ENCODE measurements at places on chromosomes 7 and 10.

DNA sequence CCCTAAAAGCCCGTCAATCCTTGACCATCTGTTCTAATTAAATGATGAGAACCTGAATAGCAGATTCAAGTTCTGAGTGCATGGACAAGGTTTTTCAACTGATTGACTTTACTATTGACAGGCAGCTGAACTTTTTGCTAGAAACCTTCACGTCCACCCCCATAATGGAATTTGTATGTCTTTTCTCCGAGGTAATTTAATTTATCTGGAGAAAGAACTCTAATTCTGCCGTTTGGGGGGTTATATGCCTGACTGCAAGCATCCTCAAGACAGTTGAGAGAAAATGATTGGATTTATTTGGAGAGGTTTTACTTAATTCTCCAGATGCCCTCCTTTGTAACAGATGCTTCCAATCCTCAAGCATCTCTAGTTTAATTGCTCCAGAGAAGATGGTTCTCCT lies 1053.4 kb upstream of the AUTS2 start:
- DNase-seq = no peak

GRCh38 chr7:155454183-155455112 lies 3.5 kb upstream of the EN2 start:
- no peak for DNase-seq

- DNase-seq = no peak
These were observed 54.7 kb upstream of the AFAP1L2 start for GRCh38 chr10:114458955-114459354.

GRCh38 chr7:86411814-86412213 lies 231.9 kb upstream of the GRM3 start:
- no peak for DNase-seq

DNA sequence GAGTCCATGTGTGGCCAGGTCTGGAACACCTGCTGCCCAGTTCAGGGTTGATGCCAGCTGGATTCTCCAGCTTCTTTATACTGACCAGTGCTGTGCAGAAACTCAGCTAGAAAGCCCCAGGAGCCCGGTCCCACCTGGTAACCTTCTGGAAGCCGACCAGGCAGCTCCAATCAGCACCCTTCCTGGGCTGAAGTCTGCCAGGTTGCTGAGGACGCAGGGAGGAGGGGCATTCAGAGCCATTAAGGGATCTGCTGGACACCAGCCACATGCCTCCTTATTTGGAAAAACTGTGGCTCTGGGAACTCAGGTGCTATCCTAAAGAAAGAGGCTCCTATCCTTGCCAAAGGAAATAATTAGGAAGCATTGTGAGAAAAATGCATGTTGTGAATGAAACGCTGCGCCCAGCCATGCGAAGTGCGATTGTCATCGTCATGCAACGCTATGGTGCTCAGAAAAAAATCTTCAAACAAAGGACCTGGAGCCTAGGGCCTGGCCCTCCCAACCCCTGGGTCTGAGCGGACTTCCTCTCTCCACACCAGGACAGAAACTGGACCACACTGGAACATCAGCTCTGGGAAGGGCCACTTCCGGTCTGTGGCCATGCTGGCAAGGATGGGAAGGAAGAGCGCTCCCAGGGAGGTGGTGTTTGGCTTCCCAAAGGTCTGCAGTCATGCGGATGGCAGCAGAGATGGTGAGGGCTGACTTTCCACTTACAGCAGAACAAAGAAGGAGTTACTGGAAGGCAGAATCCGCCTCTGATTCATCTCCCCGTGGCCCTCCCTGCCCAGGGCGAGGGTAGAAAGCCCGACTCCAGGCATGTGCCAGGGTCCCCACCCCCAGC lies 90.1 kb downstream of the FAM53B start:
- DNase-seq = no peak

- DNase-seq = no peak
These were observed 316.0 kb downstream of the AGMO start for GRCh38 chr7:15245831-15246230.

GRCh38 chr10:128476368-128476725 lies 350.1 kb upstream of the MKI67 start:
- no peak for DNase-seq

GRCh38 chr10:3552281-3552680 lies 232.7 kb downstream of the KLF6 start:
- DNase-seq = no peak

DNA sequence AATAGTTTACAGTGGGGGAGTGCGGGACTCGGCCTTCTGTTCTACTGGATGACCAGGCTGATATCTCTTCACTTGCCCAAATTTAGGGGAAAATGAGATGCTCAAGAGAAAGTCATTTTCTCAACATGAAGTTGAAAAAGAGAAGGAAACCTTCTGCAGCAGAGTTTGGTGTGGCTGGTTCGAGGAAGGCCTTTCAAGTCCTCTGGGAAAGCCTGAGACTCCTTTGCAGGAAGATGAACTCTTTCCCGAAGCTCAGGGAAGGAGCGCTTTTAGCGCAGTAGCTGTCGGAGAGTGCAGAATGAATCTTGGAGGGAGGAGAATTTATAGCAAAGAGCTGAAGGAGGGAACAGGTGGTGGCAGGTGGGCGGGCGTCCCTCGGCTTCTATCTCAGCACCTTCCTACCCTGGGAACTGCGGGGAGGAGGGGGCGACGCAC lies at the start of gene ATOH7:
TSS of gene ATOH7 (minus strand) at position 297 of the 435 bp plus-strand sequence. CDS start 436 bp downstream, outside the sequence.
- DNase-seq = no peak

GRCh38 chr7:110889335-110889734 lies 201.6 kb upstream of the LRRN3 start:
- no peak for DNase-seq

GRCh38 chr7:114343949-114344708 lies 70.5 kb upstream of the FOXP2 start:
- DNase-seq = no peak

GRCh38 chr10:26219676-26220075 lies 3.1 kb downstream of the GAD2 start:
- no peak for DNase-seq
